Uterus (tissue), 4 donors: ENCODE measurements at places on chromosomes 3 and 15. TPM values are rescaled to one million over a fixed set of nuclear protein-coding genes. Genes with fewer than 3 reads are reported as not detected.
A peak's percentile ranks its signal among the peaks of the same experiment; 100 is the strongest.

The REC114 gene
- total RNA-seq, result not detected

The SI gene
- total RNA-seq, result not detected

DNA sequence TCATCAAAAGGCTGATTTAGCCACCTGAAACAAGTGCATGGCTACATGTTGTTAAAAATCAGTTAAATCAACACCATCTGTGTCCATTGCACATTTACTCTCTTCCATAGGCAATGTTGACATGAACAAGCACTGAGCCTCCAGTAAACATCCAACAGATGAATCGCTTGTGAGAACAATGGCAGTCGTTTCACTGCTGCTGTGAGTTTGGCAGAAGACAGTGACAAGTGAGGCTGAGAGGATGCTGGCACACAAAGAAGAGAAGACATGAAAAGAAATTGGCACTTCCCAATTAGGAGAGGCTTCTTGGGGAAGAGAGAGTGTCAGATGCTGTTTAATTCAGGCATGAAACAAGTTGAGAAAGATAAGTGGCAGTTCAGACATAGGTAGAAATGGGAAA lies 227.4 kb upstream of the STT3B start:
- no peaks in the 10 kb centered on the region for H3K36me3 ChIP-seq
- H3K27me3 ChIP-seq, result no peaks in the 10 kb centered on the region
- no peak for DNase-seq
- H3K4me3 ChIP-seq, result no peak overlapping the region

- DNase-seq, result peak; percentile 80
- peak overlapping the region; percentile 79 for H3K4me3 ChIP-seq
- no peaks in the 10 kb centered on the region for H3K4me1 ChIP-seq
- peak overlapping the region; percentile 93 for H3K27ac ChIP-seq
Measured at GRCh38 chr3:11720304-11720898, 76.7 kb upstream of the VGLL4 start.

DNA sequence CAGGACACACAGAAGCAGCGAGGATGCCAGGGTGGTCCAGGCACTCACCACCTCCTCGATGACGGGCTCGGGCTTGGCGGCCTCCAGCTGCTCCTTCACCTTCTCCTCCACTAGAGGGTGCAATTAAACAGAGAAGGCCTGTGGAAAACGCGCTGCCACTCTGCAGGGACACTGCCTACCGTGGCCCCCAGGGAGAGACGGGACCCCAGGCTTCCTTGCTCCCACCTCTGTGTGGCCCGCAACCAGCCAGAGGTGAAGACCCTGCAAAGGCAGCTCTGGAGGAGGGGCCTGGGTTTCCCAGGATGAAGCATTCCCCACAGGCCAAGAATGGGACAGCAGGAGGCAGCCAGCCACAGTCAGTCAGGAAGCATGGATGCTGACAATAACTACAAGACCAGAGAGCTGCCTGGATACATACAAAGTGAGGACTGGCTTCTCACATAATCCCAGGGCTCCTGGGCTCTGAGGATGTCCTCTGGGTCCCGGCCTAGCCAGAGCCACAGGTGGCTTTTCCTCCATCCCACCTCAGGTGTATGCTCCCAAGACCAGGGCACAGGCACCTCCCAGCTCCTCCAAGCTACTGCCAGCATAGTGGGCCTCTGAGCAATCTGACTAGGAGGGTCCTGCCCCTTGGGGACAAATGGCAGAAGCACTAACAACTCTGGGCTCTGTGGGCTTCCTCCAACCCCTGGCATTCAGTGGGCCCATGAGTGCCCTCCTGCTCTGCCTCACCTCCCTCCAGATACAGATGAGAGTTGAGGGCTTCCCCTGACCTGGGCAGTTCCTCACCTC lies 46.2 kb downstream of the PTH1R start:
- H3K4me1 ChIP-seq, result no peaks in the 10 kb centered on the region
- H3K36me3 ChIP-seq, result no peaks in the 10 kb centered on the region
- DNase-seq, result peak; percentile 18
- no peak overlapping the region for H3K27ac ChIP-seq
- H3K4me3 ChIP-seq, result no peak overlapping the region

DNA sequence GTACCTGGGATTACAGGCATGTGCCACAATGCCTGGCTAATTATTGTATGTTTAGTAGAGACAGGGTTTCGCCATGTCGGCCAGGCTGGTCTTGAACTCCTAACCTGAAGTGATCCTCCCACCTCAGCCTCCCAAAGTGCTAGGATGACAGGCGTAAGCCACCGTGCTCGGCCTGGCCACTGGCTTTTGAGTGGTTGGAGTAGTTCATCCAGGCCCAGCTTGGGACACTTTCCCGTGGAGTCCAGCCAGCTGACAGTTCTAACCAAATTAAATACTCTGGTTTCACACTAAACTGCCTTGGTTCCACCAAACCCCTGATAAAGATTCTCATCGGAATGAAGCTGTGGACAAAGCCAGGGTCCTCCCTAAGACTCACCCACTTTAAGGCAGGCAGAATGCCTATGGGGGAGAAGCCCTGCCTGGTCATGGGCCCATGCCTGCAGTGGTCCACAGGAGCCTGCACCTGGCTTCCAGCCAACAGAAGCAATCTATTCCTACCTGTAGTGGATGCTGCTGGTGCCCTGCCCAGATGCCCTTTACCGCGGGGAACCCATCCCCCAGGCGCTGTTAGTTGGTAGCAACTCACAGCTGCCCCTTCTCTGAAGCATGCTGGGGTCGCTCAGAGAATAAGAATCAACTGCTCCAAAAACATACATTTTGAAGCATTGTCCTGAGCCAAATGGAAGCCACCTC lies 5.2 kb upstream of the SLC28A1 start:
- no peak overlapping the region for H3K27ac ChIP-seq
- no peaks in the 10 kb centered on the region for H3K36me3 ChIP-seq
- H3K27me3 ChIP-seq, result no peaks in the 10 kb centered on the region
- H3K4me1 ChIP-seq, result no peaks in the 10 kb centered on the region
